ENCODE measurements at places on chromosomes 13 and 19. TPM values are rescaled to one million over a fixed set of nuclear protein-coding genes. Genes with fewer than 3 reads are reported as not detected.

- DNase-seq, result no peak
These were observed 63.2 kb downstream of the RAB20 start for GRCh38 chr13:110498327-110498726.

SPTBN4 gene
- 3.5 TPM for total RNA-seq

DNA sequence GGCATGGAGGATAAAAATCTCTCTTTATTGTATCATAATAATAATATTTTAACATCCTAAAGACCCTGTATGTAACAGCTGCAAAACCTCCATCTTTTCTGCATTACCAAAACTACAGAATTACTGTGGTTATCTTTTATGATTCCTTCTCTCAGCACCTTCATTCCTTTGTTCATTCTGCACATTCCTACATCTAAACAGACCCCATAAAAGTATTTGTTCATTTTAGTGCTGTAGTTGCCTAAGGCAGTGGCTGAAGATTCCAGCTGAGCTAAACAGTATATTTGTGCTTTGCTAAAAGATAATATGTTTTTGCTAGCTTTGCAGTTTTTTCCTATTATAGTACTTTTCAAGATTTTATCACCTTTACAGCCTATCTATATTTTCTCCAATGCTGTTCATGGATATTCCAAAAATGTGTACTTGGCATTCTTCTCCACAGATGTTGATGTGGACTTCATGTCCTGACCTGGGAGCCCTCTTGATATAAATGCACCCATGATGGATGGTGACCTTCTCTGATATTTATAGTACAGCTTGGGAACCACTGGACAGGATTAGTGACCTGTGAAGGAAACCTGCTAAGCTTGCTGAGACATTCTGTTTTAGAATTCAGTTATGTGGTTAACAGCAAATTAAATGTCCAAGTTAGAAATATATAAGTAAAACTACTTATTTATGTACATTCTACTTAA, 2832.9 kb upstream of the PCDH20 start:
- no peak for DNase-seq

DNA sequence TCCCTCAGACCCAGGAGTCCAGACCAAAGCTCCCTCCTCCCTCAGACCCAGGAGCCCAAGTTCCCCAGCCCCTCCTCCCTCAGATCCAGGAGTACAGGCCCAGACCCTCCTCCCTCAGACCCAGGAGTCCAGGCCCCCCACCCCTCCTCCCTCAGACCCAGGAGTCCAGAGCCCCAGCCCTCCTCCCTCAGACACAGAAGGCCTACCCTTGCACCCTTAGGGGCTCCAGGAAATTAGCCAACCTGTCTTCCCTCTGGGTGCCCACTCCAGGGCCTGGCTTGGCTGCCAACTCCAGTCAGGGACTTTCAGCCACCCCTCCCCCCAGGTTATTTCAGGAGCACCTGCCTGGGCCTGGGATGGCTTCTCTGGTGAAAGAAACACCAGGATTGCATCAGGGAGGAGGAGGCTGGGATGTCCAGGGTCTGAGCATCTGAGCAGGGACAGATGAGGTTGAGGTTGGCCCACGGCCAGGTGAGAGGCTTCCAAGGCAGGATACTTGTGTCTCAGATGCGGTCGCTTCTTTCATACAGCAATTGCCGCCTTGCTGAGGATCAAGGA, at the start of gene FGF21:
Gene FGF21 (plus strand): TSS at position 441 of the 558 bp plus-strand sequence. CDS start 713 bp downstream, outside the sequence.
- no peak for DNase-seq

CATSPERD gene
- not detected for total RNA-seq

DNA sequence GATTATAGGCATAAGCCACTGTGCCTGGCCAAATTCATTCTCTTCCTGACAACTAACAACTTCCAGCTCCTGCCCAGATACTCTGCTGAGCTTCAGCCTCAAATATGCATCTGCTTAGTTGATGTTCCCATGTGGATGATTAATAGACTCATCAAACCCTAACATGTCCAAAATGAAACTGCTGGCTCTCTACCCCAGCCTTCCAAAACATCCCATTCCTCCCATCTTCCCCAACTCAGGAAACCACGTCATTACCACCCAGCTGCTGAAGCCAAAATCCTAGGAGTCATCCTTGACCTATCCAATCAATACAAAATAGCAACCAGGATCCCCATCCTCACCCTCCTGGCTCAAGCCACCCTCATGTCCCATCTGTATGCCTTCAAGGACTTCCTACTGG, 20.9 kb downstream of the POU2F2 start:
- no peak for DNase-seq

SLC25A30 gene
- 23.2 TPM for total RNA-seq

DNA sequence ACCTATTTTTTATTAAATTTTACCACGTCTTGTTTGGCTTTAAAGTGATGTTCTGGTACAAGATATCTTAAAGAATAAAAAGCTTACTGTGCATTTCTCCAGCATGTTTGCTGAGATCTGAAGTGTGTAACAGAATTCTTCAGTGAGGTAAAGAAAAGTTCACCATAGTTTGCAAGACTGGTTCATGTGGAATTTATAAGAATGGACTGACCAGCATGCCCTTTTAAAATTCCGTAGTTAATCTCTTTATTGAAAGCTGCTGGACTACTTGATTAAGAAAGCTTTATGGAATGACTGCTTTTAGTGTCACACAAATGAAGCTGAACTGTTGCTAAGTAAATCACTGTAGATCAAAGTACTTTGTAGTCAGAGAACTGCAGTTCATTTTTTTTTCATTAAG, 119.2 kb downstream of the GPC6 start:
- DNase-seq, result no peak

GRCh38 chr13:113065406-113066141, 40.0 kb upstream of the F7 start:
- DNase-seq, result no peak

- DNase-seq, result no peak
These were observed 484 bp downstream of the ICAM3 start for GRCh38 chr19:10338940-10339339.

MISP gene
- total RNA-seq, result 79.4 TPM

YJEFN3 gene
- 8.9 TPM for total RNA-seq

DNA sequence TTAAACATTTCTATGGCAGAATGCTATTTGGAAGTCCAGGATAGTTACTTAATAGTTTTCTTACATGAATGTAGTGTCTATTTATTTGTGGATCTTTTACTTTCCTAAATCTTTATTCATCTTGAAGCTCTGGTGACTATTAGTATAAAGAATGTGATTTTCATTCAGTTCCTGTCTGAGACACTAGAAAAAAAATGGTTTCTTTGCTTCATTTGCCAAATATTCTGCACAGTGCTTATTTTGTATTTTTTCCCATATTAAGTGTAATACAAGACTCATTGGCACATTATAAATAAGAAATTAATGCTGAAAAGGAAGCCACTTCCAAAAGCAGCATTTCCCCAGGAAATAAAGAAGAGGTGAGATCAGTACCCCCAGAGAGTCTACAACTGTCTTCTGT, 109.8 kb downstream of the POSTN start:
- no peak for DNase-seq

SH3GL1 gene
- total RNA-seq, result 56.9 TPM

Measured in mucosa of gallbladder (tissue), 1 donor.